ENCODE measurements at places on chromosomes 4 and X.

GRCh38 chr4:168496834-168497233 is at the start of gene PALLD:
TSS of gene PALLD (plus strand) at chr4:168497052.
- no peak for DNase-seq

- DNase-seq: no peak
These were observed 382.9 kb downstream of the INPP4B start for GRCh38 chr4:142463206-142463605.

- DNase-seq: no peak
These were observed 17.1 kb downstream of the RNF4 start for GRCh38 chr4:2485956-2486355.

GRCh38 chrX:136731207-136731782 is 49.4 kb downstream of the ARHGEF6 start:
- no peak for DNase-seq

GRCh38 chr4:93749292-93749761 is 79.2 kb upstream of the ATOH1 start:
- DNase-seq: no peak

DNA sequence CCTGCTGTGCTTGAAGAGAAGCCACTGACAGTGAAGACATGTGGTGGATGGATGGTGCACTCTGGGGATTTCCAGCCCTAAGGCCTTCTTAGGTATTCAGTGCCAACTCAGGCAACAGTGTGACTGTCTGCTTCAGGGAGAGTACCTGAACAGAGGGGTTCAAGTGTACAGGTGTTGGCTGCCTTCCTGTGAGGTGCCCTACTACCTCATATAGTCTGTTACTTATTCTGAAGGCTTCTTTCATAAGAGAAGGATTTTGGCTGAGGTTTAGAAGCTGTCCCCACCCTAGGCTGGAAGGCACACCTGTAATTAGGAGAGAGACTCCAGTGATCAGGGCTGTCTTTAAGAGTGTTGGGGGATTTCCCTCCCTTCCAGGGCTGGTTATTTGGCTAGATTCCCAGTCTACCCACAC is 1.8 kb downstream of the FTHL17 start:
- no peak for DNase-seq

GRCh38 chr4:23838131-23838530 is 51.7 kb downstream of the PPARGC1A start:
- DNase-seq: no peak

DNA sequence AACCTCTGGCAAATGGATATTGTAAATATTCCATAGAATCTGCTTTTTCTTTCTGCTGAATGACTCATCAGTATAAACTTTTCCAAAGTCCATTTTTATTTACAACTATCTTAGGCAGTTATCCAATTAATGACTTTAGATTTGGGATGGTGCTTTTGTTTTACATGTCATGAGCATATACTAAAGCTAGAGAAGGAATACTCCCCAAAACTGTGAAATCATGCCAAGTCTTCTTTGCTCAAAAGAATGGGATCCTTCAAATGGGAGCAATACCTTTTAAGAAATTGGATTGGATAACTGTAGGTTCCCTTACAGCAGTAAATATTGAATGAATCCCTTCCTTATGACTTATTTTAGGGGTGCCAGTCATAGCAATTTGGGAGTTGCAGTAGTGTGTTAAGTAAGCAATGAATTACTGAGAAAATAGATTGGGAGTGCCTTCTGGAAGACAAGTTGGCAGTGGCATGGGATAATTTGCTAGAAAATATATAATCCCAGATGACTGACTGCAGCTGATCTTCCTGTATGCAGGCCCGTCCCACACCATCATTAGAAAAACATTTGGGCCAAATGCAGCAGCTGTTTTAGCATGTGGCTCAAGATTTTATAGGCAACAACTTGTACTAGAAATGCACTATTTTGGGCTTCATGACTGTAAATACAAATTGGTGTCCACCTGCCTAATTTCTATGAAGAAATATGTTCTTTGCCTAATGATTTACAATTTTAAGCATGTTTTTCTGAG is 2.8 kb downstream of the TMPRSS11D start:
- DNase-seq: no peak

GRCh38 chr4:176303938-176304337 is 15.8 kb upstream of the SPCS3 start:
- DNase-seq: no peak

- DNase-seq: no peak
These were observed 51.5 kb upstream of the FTHL17 start for GRCh38 chrX:31123335-31123734.

DNA sequence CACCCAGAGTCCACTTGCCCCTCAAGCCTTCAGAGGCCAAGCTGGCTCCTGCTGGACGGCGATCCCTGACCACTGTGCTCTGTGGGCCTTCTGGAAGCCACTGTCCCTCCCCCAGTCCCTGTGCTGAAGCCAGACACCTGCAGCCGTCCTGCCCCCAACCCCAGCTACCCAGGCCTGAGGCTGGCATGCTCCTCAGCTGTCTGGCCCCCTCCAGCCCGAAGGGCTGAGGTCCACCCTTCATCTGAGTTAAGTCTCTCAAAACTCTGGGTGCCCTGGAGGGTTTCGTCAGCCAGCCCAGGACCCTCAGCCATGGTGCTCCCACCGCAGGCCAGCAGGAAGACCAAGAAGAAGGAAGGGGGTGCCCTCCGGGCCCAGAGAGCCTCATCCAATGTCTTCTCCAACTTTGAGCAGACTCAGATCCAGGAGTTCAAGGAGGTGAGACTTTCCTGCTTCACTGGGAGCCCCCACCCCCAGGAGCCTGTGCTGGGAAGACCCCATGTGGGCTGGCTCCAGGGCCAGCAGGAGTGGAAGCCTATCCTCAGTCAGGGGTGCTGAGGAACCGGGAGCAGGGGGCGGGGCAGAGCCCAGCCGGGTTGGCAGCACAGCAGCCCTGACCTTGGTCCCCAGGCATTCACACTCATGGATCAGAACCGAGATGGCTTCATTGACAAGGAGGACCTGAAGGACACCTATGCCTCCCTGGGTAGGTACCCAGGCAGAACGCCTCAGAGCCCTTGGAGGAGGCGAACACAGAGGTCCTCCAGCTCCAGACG is 4.2 kb downstream of the MYL5 start:
- DNase-seq: no peak

DNA sequence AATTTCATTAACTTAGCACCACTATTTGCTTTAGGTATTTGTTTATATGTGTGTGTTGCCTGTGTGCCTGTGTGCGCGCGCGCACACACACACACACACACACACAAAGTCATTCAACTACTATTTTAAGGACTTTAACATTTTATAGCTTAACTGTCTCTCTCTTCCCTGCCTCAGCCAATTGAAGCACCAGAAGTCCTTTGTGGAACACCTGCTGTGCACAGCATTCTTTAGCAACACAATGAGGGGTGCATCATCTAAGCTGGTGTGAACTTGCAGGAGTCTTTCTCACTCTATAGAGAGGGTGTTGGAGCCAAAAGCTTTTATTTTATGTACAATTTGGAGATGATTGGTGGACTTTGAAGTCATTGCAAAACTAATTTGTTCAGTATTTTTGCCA is 31.3 kb downstream of the SLIT2 start:
- DNase-seq: no peak

DNA sequence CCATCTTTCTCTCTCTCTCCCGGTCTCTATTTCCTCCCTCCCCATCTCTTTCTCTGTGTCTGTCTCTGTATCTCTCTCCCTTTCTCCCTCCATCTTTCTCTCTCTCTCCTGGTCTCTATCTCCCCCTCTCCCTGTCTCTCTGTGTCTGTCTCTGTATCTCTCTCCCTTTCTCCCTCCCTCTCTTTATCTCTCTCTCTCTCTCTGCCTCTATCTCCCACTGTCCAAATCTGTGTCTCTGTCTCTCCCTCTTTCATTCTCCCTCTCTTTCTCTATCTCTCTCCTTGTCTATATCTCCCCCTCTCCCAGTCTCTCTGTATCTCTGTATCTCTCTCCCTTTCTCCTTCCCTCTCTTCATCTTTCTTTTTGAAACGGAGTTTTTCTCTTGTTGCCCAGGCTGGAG is 23.6 kb downstream of the IL3RA start:
- DNase-seq: no peak

- DNase-seq: no peak
These were observed 193.8 kb upstream of the RBPJ start for GRCh38 chr4:26126994-26127393.

DNA sequence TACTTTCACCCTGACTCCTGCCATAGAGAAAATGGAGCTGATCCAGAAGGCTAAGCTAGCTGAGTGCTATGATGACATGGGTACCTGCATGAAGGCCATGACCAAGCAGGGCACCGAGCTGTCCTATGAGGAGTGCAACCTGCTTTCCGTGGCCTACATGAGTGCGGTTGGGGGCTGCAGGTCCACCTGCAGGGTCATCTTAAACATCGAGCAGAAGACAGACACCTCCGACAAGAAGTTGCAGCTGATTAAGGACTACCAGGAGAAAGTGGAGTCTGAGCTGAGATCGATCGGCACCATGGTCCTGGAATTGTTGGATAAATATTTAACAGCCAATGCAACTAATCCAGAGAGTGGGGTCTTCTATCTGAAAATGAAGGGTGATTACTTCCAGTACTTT is 438.0 kb downstream of the TMA16 start:
- no peak for DNase-seq

GRCh38 chrX:11426712-11427452 is 133.7 kb downstream of the AMELX start:
- no peak for DNase-seq

- DNase-seq: no peak
These were observed 16.4 kb downstream of the TCEANC start for GRCh38 chrX:13669246-13669737.

- DNase-seq: no peak
These were observed 127.0 kb upstream of the SH3RF1 start for GRCh38 chr4:169397762-169398161.

GRCh38 chr4:151034829-151035228 is 19.7 kb upstream of the LRBA start:
- DNase-seq: no peak

- DNase-seq: no peak
These were observed 120.4 kb downstream of the TMEM164 start for GRCh38 chrX:110123331-110123782.

GRCh38 chr4:13529128-13529919 is 15.0 kb downstream of the NKX3-2 start:
- DNase-seq: no peak

GRCh38 chrX:36087366-36087765 is 167.8 kb downstream of the CFAP47 start:
- DNase-seq: no peak

- no peak for DNase-seq
These were observed 173.8 kb downstream of the NSUN7 start for GRCh38 chr4:40923316-40924095.

DNA sequence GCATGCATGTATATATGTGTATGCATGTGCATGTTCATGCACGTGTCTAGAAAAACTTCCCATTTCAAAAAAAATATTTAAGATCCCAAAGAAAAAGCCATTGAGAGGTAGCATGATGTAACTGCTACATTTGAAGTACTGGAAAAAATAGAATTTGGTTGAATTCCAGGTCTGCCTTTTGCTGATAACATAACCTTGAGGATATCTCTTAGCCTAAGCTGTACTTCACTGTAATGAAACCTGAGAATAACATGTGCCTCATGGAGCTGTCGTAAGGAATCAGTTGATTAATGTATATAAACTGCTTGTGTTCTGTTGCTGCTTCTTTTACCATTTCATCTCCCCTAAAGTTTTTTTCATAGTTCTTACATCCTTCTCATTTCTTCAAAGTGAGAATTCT is 351.8 kb downstream of the GRIA2 start:
- no peak for DNase-seq

DNA sequence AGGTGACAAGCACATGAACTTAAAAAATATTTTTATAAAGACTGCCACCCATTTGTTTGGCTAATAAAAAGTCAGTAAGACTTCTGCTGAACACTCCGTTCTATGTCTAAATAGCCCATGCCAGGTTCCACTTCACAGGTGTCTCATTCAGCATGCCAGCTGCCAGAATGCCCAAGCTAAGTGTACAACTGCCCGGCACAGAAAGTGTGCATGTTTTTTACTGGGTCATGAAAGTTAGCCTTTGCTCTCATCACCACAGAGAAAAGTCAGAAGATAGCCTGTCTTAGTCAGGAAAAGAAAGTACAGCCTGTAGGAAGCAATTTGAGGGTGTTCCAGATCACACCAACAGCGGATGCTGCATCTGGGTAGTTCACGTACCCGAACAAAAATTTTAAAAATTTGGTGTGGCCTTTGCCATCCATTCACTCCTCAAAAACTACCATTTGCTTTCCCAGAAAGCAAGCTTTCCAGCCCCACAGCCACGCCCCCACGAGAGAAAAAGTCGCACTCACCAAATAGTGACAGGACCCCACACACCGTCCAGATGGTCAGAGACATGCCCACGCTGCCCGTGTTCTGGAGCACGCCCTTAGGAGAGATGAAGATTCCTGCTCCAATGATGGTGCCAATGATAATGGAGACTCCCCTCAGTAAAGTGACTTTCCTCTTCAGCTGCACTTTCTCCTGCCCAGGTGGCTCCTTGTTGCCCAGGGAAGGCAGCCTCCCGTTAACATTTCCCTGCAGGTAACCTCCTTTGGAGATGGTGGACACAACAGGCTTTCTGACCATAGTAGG is 671 bp downstream of the SLC7A11 start:
- no peak for DNase-seq

DNA sequence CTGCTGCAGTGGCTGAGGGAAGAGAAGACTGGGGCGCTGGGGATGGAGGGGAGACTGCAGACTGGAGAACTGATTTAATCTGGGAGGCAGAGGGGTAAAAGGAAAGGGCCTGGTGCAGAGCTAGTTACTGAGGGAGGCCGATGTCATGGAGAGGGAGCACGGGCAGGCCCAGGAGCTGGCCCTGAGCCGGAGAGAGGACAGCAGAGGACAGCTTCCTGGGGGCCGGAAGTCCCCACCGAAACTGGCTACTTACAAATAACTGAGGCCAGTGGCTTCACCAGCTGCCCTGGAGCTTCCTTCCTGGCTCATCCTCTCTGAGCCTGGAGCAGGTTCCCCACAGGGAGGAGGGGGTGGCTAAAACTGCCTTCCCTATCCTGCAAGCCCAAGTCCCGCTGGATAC is 26.9 kb downstream of the NSG1 start:
- no peak for DNase-seq

DNA sequence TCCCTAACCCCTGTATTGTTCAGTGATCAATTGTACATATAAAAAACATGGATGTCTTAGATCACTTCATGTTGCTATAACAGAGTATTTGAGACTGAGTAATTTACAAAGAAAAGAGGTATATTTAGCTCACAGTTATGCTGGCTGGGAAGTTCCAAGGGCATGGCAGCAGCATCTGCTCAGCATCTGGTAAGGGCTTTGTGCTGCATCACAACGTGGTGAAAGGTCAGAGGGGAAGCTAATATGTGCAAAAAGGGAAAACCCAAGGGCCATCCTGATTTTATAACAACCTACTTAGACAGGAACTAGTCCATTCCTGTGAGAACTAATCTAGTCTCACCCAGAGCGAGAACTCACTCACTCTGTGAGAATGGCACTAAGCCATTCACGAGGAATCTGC is 128.2 kb upstream of the OTUD4 start:
- DNase-seq: no peak

DNA sequence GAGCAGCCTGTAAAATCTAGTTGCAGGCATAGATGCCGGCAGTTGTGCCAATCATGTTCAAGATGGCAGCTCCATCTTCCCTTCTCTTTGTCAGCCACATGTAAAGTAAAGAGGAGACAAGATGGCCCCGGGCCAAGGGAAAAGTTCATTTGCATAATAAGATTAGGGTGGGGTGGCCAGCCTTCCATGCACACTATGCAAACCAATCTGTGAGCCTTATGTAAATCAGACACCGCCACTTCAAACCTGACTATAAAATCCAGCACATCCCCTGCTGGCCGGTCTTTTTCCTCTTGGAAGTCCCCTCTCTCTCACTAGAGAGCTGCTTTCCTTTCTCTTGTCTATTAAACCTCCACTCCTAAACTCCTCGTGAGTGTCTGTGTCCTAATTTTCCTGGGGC is 78.9 kb upstream of the CBR4 start:
- no peak for DNase-seq
